AG09319 (cell line): ENCODE measurements at places on chromosomes 13 and 19.
A peak's percentile ranks its signal among the peaks of the same experiment; 100 is the strongest.

GRCh38 chr13:37091835-37092234 lies 13.6 kb downstream of the CSNK1A1L start:
- no peak for DNase-seq

DNA sequence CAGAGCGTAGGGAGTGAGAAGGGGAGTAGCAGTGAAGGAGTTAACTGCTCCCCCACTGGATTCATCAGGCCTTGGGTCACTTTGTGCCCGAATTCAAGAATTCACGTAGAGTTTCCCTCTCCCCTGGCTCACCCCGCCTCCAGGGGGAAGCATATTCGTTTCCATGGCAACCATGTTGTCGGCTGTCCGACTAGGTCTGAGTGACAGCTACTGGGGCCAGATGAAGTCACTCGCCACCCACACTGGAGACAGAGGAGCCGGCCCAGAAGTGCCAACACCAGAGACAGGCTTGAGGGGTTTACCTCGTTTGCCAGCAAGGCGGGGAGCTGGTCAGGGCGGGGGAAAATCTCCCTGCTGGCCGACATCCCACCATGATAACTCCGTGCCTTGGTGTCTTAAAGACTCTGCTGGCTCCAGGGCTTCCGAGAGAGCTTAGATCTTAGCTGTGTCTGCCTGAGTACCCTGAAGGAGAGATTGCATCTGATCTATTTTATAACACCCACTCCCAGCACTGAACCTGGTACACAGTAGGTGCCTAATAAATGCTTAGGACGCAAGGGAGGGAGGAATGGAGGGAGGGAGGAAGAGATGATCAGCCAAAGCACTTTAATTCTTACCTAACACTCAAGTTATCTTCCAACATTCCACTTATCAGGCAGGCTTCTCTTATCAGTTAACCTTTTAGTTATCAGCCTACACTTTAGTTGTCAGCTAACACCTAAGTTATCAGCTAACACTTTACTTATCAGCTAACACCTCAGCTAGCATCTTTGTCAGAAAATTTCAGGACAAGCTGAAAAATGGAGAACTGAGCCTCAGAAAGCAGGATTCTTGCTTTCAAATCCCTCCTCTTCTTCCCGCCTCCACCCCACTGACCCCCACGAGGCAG lies 57.2 kb upstream of the ZNRF4 start:
- DNase-seq = no peak

GRCh38 chr13:20856650-20857049 lies 45.9 kb downstream of the XPO4 start:
- DNase-seq = no peak

DNA sequence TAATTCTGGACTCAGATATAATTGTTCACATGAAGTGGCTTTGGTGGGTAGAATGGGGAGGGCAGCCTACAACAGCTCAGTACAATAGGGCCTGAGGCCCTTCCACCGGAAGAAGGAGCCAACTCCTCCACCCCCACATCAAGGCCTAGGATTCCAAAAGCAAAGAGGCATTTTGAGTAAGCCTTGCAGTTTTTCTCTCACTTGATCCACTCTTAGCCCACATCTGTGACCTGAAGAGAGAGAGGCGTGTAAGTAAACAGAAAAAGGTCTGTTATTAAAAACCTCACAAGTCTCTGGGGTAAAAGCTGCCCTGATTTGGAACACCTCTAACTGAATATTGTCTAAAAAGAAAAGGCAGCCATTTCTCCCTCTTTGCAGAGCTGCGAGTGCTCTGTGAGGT lies 214.1 kb upstream of the KL start:
- DNase-seq = no peak

DNA sequence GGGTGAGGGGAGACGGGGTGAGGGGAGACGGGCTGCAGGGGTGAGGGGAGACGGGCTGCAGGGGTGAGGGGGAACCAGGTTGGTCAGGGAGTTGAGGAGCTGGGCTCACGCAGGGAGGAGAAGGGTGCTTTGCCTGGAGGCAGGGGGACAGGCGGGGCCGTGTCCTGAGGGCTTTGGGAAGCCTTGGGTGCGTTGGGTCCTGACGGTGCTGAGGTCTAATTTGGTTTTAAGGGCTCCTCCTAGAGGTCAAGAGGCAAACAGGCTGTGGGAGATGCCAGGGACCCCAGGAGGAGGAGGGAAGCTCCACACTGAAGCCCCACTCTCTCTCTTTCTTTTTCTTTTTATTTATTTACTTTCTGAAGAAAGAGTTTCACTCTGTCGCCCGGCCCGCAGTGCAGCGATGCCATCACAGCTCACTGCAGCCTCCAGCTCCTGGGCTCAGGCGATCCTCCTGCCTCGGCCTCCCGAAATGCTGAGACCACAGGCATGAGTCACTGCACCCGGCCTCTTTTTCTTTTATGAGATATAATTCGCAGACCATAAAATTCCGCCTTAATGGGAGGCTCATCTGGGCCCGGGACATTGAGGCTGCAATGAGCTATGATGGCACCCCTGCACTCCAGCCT lies 9.3 kb upstream of the MISP start:
- DNase-seq = no peak

DNA sequence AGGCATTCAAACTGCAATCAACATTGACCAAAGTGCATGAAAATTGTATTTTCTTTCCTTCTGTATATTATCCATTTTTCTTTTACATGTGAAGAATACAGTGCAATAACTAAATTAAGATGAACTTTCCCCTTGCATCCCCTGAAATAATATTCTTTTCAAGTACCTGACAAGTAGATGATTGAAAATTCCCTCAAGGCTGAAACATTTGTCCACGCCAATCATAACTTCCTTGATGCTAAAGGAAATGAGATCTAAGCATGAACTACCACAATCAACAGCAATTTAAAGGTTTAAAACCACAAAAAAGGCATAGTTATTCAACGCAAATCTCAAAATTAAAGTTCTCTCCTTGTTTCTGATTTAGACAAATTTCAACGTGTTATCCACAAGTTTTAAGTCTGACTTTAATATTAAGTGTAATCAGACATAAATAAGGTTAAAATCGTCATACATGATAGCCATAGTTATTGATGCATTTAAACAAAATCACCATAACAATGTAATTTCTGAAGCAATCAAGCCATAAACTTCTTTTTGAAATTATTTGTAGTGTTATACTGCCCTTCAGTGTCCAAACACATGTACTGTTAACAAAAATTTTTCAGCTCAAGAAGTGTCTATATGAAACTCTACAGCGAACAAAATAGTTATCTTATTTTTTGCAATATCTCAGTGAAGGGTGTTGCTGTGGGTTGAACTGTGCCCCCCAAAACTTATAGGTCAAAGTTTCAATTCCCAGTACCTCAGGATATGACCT lies 169.5 kb downstream of the DCLK1 start:
- DNase-seq = no peak

- DNase-seq = no peak
Observed at GRCh38 chr13:32600890-32601289, 14.6 kb downstream of the PDS5B start.

DNA sequence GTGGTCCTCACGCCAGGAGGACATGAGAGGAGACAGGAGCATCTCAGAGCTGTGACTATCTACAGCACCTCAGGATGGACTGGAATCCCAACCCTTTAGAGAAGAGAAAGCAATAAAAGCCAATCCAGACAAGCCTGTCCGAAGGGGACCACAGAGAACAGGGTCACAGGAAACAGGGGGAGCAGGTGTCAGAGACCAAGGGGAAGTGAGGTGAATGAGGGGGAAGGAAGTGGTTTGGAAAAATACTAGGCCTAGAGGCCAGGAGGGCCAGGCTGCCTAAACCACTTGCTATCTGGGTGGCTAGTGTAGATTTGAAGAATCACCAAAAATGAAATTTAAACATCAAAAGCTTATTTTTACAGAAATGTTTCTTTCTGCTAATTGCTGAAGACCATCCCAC lies 16.2 kb downstream of the TMTC4 start:
- no peak for DNase-seq

GRCh38 chr13:90272356-90272755 lies 1075.1 kb upstream of the MIR17HG start:
- no peak for DNase-seq

GRCh38 chr13:35057858-35058257 lies 115.8 kb downstream of the NBEA start:
- no peak for DNase-seq

- DNase-seq = no peak
Observed at GRCh38 chr13:73572824-73573223, 514.0 kb downstream of the KLF5 start.

DNA sequence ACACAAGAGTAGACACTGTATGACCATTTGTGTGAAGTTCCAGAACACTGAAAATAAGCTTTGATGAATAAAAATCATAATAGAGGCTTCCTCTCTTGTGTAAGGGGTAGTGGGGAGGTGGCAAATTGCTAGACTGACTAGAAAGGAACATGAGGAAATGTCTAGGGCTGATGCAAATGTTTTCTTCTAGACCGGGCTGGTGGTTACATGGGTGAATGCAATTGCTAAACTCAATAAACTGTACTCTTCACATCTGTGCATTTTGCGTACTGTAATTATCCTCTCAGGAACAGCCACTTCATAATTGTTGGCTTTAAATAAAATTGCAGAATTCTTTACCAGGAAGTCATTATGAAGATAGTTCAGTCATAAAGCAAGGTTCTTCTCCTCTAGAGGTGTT lies 5.2 kb upstream of the KBTBD7 start:
- peak; percentile 81 for DNase-seq

- DNase-seq = no peak
Observed at GRCh38 chr19:55585658-55586339, 5.2 kb upstream of the ZNF579 start.

DNA sequence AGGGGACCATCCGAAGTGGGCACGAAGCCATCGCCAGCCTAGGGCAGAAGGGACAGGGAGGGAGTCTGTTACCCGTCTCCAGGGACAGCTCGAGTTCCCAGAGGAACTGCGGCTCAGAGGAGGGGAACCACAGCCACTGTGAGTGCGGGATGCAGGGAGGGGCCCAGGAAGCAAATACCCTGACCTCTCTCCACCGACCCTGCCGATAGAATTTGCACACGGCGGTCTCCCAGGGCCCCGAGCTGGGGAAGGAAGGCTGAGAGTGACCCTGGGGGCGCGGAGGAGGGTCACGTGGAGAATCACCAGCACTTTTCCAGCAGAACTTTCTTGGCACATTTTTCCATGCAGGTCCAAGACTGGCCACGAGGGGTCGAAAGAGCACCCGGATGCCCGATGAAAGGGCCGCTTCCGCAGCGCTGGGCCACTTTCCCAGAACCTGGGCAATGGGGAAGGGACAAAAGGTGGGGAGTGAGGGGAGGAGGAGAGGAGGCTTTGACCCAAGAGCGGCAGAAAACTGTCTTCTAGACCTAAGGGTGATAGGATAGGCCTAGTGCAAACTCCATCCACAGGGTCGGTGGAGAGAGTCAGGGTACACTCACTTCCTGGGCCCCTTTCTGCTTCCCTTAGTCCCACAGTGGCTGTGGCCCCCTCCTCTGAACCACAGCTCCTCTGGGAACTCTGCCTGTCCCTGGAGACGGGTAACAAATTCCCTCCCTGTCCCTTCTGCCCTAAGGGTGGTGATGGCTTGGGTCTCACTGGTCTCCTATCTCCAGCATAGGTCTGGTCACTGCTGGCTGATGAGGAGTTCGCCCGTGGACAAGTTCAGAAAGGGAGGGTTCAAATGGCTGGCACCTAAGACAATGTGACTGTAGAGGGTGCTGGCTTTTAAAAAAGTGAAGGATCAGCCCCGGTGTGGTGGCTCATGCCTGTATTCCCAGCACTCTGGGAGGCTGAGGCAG lies 5.3 kb upstream of the GPR4 start:
- DNase-seq = peak; percentile 32

- DNase-seq = no peak
Observed at GRCh38 chr13:52798770-52799430, 49.5 kb downstream of the PCDH8 start.

DNA sequence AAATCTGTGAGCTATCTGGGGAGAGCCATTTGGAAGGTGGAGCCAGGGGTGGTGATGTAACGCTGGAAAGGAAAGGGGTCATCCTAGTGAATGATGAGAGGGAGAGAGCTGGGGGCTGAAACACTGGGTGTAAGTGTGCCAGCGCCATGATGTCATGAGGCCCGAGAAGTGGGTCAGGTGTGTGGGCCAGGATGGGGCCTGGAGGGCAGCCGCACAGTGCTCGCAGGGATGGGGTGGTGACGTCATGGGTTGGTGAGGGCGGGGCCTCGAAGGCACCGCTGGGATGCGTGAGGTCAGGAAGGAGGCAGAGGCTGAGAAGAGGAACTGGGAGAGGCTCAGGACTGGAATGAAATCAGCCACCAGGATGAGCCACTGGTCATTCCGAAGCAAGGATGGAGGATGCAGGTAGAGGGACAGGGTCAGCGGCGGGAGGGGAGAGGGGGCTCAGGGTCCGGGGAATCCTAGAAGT lies 4.4 kb downstream of the CCDC61 start:
- no peak for DNase-seq

- no peak for DNase-seq
Observed at GRCh38 chr19:12773571-12773970, 1.8 kb downstream of the HOOK2 start.

DNA sequence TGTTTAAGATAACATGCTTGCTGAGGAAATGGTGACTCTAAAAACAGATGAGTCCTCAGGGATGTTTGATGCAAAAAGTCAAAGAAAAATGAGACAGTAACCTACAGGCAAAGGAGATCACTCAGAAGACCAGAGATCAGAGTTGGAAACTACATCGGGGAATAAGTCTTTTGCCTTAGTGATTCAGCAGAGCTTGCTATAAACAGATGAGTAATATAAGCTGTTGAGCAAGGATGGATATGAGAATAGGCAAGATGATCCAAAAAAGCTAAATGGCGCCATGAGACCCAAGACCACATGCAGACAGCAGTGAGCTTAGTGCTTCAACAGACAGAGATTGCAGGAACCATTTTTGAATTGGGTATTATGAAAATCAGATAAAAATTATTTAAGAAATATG lies 168.6 kb downstream of the POSTN start:
- DNase-seq = peak; percentile 63

- DNase-seq = no peak
Observed at GRCh38 chr13:98942997-98943396, 34.9 kb downstream of the DOCK9 start.

- no peak for DNase-seq
Observed at GRCh38 chr19:40513345-40513678, 46.5 kb downstream of the SPTBN4 start.

DNA sequence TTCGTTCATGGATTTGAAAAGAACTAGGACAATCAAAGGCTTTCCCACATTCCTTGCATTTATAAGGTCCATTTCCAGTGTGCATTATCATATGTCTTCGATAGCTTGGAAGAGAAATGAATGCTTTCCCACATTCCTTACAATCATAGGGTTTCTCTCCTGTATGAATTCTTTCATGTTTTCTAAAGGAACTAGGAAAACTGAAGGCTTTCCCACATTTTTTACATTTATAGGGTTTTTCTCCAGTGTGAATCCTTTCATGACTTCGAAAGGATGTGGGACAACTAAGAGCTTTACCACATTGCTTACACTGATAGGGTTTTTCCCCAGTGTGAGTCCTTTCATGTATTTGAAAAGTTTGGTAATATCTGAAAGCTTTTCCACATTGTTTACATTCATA lies 19.8 kb downstream of the ZNF709 start:
- no peak for DNase-seq

GRCh38 chr13:111975539-111976473 lies 91.1 kb upstream of the SOX1 start:
- no peak for DNase-seq

- DNase-seq = no peak
Observed at GRCh38 chr13:37647031-37647650, 48.6 kb upstream of the POSTN start.

GRCh38 chr13:51676739-51677138 lies 92.5 kb downstream of the WDFY2 start:
- no peak for DNase-seq
